Endothelial cell of umbilical vein (primary cell): ENCODE measurements at places on chromosomes 1 and 21. TPM values are rescaled to one million over a fixed set of nuclear protein-coding genes. Genes with fewer than 3 reads are reported as not detected.

The VSIG8 gene
- total RNA-seq = 0.18 TPM in 1 of 2 replicates, not detected in the other

DNA sequence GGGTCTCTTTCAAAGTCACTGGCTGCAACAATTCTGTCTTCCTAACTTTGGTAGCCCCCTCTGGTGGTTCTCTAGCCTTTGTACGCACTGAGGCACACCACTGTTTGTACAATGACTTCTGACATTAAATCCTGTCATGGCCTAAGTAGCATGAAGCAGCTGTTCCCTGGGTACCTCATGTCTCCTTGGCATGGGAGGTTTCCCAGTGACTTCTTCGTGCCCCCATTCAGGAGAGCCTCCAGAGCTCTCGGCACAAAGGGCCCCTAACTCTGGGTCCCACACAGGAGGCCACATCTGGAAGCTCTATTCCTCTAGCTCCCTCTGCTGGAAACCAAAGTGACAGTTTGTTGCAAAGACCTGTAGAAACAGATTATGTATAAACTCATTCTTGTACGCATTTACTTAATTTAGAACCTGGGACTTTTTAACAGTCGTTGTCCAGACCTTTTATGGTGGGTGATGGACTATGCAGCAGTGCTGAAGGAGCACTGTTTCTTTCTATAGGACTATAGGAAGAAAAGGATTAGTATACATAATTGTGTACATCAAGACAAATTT is 13.4 kb downstream of the SWT1 start:
- peak; percentile 80 for DNase-seq

- no peak for DNase-seq
These were observed 452.7 kb downstream of the KCNT2 start for GRCh38 chr1:196155586-196155985.

DNA sequence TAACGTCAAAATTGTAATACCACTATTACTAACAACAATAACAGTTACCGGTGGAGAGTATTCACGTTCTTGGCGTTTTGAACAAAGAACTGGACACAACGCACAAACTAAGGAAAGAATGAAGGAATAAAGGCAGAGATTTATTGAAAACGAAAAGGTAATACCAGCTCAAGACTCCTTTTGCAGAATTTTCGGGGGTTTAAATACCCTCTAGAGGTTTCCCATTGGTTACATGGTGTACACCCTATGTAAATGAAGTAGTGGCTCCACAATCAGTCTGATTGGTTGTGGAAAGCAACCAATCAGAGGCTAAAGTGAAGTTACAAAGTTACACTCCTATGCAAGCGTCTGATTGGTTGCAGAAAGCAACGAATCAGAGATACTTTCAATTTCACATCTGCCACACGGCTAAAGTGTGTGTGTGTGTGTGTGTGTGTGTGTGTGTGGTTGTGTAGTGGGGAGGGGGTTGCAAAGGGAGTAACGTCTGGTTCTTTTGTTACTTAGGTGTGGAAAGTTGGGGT is 1.1 kb upstream of the GTF2B start:
- peak; percentile 53 for DNase-seq

The KRTAP12-1 gene
- not detected in 2 replicates for total RNA-seq

DNA sequence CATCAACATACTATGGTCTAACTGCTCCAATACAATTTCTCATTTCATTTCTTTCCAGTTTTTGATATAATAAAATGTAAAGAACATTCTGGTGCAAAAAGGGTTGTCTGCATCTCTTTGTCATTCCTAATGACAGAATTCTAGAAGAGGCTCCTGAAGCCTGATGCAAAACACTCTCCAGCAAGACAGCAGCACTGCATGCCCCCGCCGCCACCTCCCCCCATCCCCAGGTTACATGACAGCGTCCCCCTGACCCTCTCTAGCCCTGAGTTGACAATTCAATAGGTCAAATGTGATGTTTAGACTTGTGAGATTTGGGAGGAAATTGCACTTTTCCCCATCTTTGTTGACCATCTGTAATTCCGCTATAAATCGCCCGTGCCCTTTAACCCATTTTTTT is 64.6 kb upstream of the C1orf21 start:
- DNase-seq = no peak

DNA sequence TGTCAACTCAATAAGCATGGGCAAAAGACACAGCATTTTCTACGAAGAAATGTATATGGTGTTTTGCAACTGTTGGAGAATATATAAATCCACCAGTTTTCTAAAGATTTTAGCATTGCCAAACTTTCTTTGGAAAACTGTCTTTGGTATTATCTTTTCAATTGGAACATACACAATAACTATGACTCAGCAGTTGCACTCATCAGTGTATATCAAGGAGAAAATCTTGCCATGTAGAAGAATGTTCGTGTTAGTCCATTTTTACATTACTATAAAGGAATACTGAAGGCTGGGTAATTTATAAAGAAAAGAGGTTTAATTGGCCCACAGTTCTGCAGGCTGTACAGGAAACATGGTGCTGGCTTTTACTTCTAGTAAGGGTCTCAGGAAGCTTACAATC is 41.1 kb downstream of the PRKAA2 start:
- DNase-seq = peak; percentile 13

DNA sequence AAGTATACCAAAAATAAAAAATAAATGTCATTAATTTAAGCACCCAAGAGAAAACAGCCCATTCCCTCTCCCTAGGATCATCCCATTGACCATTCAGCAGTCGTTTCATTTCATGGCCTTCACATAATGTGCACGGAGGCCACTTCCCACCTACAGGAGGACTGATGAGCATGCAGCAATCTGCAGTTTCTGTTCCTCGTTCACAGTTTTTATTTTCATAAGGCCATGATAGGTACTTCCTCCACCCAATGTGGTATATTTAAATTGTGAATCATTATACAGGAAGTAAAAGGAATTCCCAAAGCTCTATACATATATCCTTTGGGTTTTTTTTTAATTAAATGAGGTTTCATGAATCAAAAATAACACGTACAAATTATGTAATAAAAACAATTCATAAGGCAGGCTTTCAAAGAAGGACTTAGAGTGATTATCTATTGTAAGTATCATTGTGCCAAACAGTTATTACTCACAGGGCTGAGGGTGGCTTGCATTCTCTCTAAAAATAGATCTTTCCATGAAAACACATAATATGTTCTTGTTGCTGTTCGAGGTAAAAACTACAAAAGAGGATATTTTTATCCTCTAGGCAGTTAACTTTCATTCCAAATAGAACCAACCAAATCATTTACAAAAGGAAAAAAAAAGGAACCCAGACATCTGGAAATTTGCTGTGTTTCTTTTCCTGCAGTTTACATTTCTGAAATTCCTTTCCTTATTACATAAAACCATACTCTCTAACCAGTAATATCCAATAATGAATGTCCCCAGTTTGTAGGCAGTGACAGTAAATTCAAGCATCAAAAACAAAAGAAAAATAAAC is 27.5 kb upstream of the SLC44A3 start:
- peak; percentile 91 for DNase-seq

The SMIM1 gene
- 1.2 and 2.9 TPM in 2 replicates for total RNA-seq

The ANGPTL3 gene
- not detected in 2 replicates for total RNA-seq
